Common myeloid progenitor, CD34-positive (primary cell): ENCODE measurements at places on chromosomes 3 and 15.

DNA sequence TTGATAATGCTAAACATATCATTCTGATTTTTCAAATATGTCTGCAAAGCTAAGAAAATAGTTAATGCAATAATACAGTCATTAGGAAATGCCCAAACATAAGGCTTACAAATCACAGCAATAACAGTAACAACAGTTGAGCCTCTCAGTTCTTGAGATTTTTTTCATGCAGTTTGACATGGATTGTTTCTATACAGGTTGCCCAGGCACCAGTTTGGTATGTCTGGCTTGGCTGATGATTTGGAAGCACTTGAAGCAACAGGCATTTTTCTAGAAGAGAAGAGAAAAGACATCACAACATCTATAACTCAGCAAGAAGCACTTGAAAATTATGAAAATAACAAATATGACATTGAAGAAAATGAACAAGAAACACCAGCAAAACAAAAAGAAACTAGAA, 78.7 kb upstream of the COL6A5 start:
- H3K27ac ChIP-seq = no peak overlapping the region
- H3K27me3 ChIP-seq = no peaks in the 10 kb centered on the region
- H3K36me3 ChIP-seq = no peaks in the 10 kb centered on the region
- no peak for DNase-seq
- H3K4me1 ChIP-seq = no peaks in the 10 kb centered on the region
- no peak overlapping the region for H3K4me3 ChIP-seq

DNA sequence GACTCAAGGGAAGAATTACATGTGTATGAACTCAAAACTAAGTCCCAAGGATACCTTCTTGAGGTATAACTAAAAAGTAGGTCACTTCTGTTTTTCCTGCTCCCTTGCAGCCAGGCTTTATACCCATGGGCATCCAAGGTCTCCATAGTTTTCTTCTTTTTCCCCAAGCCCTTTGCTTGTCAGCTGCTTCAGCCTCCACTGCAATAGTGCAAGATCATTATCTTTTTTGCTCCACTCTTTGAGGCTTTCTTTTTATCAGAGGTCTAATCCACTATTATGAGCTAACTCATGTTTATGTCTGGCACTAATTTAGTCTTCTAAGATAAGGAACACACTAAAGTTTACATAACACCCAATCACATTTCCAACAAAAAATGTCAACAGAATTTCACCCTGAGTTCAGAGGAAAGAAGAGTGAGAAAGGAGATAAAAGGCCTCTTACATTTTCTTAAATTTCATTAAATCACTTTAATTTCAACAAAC, 121.2 kb upstream of the LSAMP start:
- H3K4me3 ChIP-seq = no peak overlapping the region
- H3K36me3 ChIP-seq = no peaks in the 10 kb centered on the region
- no peak for DNase-seq
- no peak overlapping the region for H3K27ac ChIP-seq
- no peaks in the 10 kb centered on the region for H3K27me3 ChIP-seq
- no peaks in the 10 kb centered on the region for H3K4me1 ChIP-seq

- H3K36me3 ChIP-seq = no peaks in the 10 kb centered on the region
- H3K4me1 ChIP-seq = no peaks in the 10 kb centered on the region
- no peak overlapping the region for H3K27ac ChIP-seq
- peak; percentile 12 for DNase-seq
- H3K4me3 ChIP-seq = no peak overlapping the region
These were observed 120.1 kb upstream of the NMNAT3 start for GRCh38 chr3:139797724-139798343.

DNA sequence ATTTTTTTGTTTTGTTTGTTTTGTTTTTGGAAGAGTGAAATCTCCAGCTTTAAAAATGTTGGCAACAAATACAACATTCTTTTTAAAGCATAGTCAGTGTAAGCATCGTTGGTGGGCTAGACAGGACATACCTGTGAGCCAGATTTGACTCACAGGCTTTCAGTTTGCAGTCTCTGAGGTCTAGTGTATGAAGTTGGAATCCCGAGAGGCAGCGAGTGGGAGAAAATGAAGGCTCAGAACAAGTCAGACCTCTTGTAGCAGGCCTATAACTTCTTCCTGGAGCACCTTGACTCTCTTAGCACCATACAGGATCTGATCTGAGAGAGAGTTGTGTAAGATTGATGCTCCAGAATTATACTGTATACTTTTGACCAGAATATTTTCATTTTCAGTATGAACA, 60.2 kb downstream of the CNTN4 start:
- H3K4me1 ChIP-seq = peaks cover 2% of the 10 kb centered on the region
- no peaks in the 10 kb centered on the region for H3K36me3 ChIP-seq
- H3K4me3 ChIP-seq = no peak overlapping the region
- H3K27me3 ChIP-seq = no peaks in the 10 kb centered on the region
- no peak overlapping the region for H3K27ac ChIP-seq

DNA sequence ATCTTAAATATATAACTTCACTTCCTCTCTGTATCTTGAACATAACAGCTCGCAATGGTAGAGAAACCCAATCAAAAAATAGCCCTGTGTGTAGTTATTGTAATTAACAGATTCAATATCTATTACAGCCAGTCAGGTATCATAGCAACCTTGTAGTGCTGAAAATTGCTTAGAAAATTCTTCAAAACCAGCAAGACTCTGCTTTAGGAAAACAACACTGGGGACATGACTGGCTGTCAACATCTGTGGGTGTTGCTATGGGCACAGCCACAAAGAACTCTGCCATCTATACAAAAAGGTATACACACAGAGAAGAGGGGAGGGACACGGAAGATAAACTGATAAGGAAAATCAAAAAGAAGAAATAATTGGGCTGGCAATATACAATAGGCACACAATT, 101.2 kb downstream of the WDR72 start:
- DNase-seq = peak; percentile 35
- H3K27me3 ChIP-seq = no peaks in the 10 kb centered on the region
- H3K36me3 ChIP-seq = no peaks in the 10 kb centered on the region
- no peak overlapping the region for H3K4me3 ChIP-seq
- H3K4me1 ChIP-seq = no peaks in the 10 kb centered on the region
- H3K27ac ChIP-seq = no peak overlapping the region

DNA sequence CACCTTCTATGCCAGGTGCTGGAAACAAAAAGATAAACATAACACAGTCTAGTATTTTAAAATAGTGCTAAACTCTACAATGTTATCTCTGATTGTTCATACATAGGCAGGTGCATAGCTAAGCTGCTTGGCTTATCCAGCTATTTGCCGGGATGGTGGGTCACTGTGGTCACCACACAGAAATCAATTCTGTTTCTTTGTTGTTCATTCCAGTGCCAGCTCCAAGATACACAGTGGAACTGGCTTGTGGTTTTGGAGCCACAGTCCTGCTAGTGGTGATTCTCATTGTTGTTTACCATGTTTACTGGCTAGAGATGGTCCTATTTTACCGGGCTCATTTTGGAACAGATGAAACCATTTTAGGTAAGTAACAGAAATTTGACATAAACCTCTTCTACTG, 130.2 kb downstream of the IL1RAP start:
- no peak overlapping the region for H3K4me3 ChIP-seq
- H3K4me1 ChIP-seq = peaks cover 36% of the 10 kb centered on the region
- H3K27ac ChIP-seq = no peak overlapping the region
- peaks cover 26% of the 10 kb centered on the region for H3K36me3 ChIP-seq
- no peak for DNase-seq
